ENCODE measurements at places on chromosomes 1 and 21. TPM values are rescaled to one million over a fixed set of nuclear protein-coding genes. Genes with fewer than 3 reads are reported as not detected.
A peak's percentile ranks its signal among the peaks of the same experiment; 100 is the strongest.

Gene FBXO28
- total RNA-seq: 14.7 TPM

DNA sequence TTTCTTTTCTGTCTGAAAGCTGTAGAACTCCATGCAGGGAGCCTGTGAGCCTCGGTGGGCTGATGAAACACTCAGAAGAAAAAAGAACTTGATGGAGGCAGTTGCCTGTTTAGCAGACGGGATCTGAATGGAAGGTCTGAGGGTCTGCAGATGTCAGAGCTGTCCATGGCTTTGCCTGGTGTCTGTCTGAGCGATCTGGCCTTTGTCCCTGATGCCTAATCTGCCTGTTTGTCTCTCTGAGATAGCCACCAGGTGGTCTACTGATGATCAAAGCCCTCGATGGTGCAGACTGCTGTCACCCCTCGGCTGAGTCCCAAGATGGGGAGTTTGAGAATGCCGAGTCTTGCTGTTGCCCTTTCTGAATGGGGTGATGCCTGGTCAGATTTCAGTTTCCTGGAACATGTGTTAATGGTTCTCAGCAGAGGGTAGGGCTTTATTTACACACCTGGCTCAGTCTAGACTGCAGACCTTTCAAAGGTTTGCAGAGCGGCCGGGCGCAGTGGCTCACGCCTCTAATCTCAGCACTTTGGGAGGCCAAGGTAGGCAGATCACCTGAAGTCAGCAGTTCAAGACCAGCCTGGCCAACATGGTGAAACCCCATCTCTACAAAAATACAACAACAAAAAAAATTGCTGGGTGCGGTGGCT lies 90.4 kb downstream of the KIF26B start:
- DNase-seq: no peak

DNA sequence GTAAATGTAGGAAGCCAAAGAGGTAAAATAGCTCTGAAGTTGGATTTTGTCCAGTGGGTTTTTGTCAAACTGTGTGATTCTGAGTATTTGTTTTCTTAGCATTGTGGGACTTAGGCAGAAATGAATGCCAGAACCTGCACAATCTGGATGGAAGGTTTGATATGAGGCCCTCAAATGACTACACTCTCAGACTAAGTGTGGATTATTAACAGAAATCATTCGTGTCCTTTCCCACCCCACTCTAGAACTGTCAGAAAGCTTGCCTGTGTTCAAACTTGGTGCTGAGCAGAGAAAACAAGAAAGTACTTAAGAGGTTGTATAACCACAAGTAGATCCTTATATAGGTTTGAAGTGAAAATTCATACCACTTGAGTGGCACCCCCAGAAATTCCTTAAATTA lies 88.5 kb downstream of the WDR3 start:
- no peak for DNase-seq

DNA sequence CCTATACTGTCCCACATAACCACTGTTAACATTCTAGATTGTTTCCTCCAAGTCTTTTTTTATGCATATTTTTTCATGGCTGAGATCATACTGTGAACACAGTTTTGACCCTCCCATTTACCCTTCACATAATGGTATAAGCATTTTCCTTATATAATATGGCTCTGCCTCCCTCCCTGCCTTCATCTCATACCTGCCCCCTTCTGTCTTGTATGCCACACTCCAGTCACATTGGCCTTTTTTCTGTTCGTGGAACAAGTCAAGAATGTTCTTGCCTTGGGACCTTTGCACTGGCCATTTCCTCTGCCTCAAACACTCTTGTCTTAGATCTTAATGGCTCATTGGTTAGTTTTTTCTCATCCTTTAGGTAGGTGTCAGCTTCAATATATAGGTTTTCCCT lies 24.3 kb upstream of the ELAVL4 start:
- no peak for DNase-seq

Gene SERINC2
- total RNA-seq: not detected

Gene HSD3B1
- total RNA-seq: not detected

GRCh38 chr1:5490635-5491034 lies 501.6 kb downstream of the NPHP4 start:
- DNase-seq: no peak

Gene TENT5C
- 0.45 TPM for total RNA-seq

DNA sequence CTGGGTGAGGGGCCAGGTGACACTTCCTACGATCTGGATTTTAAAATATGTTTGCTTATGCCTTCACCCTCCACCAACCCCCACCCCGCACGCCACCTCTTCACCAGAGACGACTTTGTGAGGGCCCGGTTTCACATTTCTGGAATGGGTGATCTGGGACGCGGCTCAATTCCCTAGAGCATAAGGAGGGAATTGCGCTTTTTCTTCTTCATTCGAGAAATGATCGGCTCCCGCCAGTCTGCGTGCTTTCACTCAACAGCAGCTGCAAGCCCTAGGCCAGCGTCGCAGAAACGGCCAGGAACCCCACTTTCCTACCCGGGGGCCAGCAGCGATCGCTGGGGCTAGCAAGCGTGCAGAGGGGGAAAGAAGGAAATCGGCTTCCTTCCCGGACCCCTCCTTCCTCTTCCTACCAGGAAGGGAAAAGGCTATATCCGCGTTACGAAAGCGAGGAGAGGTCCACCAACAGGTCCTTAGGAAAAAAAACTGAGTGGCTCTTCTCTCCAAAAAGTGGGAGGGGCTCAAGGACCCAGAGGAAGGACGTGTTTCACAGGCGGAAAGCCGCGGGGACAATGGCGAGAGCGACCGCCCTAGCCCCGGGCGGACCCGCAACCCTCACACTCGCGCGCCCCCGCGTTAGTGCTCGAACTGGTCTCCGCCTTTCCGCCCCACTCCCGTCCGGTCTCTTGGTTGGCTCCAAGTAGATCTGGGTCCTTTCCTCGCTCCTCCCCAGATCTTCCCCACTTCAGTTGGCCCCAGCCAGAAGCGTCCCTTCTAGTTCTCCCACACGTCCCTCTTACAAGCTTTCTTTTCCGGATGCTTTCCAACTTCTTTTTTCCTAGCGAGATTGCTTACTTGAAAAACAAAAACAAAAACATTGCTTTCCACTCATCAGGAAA lies 1.1 kb upstream of the ADAMTS1 start:
- peak; percentile 85 for DNase-seq

Gene OR2L13
- not detected for total RNA-seq

GRCh38 chr1:218778257-218779126 lies 395.2 kb upstream of the LYPLAL1 start:
- DNase-seq: no peak

- DNase-seq: no peak
These were observed 107.8 kb downstream of the NGF start for GRCh38 chr1:115230281-115230680.

DNA sequence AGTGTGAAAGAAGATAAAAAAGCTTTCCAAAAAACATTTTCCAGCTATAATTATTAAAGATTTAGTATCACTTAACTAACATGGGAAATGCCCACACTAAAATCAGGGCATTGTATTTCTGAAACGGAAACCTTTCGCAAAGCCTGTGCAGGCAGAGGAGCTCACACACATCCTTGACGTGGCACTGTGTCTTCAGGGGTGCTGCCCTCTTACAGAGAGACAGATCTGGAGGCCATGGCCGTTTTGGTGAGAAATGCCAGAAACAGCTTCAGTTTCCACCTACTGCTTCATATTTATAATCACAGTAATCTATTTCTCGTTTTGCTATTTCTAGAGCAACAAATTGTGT lies 26.7 kb downstream of the ATP1B1 start:
- no peak for DNase-seq

Gene PCAT6
- total RNA-seq: not detected

Gene FAM72D
- total RNA-seq: not detected

GRCh38 chr21:37220433-37220980 lies 46.6 kb downstream of the VPS26C start:
- peak; percentile 61 for DNase-seq

Gene LCE3A
- not detected for total RNA-seq

Gene TNNT2
- not detected for total RNA-seq

Gene GBP6
- not detected for total RNA-seq

Gene PADI3
- total RNA-seq: not detected

- DNase-seq: no peak
These were observed 150.1 kb upstream of the SOD1 start for GRCh38 chr21:31509194-31510017.

DNA sequence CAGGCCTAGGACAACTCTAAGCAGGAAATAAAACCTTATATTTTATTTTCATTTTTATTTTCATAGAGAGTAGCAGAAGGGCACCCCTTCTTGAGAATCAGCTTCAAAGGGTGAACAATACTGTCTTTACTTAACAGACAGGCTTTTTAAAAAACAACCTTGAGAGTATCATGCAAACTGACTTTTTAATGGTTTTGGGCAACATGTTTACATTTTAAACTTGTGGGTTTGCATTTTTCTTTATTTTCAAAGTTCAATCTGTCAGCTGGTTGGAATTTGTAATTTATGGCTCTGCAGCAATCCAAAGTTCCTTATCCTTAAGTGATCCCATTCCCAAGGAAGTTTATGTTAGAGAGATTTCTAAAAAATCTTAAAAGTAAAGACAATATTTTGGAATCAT lies 392.3 kb upstream of the ADAMTS5 start:
- DNase-seq: peak; percentile 78

Gene TMPRSS15
- total RNA-seq: not detected

DNA sequence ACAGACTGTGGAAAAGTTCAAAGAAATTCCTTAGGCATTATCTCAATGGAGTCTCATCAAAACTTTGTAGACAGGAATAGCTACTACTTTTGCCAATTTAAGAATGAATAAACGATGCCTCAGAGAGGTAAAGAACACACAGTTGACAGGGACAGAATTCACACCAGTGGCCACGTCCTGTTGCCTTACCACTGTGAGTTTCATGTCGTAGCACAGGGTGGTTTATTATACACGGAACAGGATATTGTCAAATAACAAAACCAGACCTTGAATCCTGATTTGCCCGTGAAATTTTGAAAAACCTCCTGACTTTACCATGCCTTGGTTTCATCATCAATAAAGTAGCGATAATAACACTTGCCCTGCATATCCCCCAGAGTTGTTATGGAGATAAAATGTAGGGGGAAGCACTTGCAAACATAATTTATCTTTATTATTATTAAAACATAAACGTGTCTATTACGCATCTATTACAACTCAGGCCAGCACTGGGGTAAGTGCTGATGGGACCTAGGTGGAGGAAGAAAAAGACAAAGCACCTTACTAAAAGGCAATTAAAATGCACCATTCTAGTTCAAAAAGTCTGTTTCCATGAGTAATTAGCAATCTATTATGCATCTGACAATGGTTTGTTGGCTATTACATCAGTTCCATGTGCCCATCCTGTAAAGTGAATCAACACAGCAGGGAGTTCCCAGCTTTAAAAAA lies 408.1 kb upstream of the RUNX1 start:
- no peak for DNase-seq

- no peak for DNase-seq
These were observed 98.4 kb downstream of the EDEM3 start for GRCh38 chr1:184656221-184656620.

DNA sequence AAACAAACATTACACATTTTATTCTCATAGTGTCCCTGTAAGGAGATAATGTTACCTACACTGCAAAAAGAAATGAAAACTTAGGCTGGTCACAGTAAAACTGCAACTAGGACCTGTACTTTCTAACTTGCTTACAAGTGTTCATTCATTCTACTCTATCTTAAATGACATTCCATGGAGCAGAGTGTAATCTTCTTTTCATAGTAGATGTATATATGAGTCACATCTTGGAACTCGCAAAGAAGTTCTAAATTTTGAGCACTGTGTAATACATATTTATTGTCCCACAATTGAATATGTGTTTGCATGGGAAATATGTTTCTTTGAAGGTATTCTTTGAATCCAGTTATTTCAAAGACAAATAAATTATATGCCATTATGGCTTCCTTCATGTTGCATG lies 1258.5 kb upstream of the ADGRL2 start:
- DNase-seq: peak; percentile 3

DNA sequence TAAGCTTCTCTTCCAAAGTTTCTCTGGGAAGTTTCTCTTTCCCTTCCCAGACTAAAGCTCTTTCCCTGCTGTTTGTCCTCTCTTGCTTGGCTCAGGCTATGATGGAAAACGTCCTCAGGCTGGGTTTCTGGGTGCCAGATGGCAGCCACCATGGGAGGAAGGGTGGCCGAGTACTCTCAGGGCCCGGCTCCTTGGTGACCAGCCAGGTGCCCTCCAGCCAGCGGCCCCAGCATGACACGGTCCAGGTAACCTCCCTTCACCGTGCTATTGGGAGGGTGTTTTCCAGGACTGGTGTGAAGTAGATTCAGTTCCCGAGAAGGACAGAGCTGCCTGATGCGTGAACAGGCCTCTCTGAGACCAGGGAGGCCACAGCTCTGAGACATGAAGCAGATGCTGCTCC lies 60.3 kb downstream of the KIF26B start:
- DNase-seq: no peak

DNA sequence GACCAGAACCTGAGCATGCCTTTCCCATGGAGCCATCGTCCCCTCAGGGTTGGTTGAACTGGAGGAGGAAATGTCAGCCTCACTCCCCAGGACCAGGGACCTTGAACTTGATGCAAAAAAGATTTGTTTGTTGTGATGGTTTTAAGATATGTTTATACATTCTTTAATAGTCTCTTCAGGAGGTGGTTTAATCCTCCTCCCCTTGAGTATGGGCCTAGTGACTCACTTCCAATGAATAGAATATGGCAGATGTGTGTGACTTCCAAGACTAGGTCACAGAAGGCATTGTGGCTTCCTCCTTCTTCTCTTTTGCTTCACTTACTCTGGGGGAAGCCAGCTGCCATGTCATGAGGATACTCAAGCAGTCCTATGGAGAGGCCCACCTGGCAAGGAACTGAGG lies 81.7 kb upstream of the WNT4 start:
- no peak for DNase-seq

Gene BGLAP
- not detected for total RNA-seq

- peak; percentile 25 for DNase-seq
These were observed 68.1 kb downstream of the PPP1R12B start for GRCh38 chr1:202416641-202417040.

DNA sequence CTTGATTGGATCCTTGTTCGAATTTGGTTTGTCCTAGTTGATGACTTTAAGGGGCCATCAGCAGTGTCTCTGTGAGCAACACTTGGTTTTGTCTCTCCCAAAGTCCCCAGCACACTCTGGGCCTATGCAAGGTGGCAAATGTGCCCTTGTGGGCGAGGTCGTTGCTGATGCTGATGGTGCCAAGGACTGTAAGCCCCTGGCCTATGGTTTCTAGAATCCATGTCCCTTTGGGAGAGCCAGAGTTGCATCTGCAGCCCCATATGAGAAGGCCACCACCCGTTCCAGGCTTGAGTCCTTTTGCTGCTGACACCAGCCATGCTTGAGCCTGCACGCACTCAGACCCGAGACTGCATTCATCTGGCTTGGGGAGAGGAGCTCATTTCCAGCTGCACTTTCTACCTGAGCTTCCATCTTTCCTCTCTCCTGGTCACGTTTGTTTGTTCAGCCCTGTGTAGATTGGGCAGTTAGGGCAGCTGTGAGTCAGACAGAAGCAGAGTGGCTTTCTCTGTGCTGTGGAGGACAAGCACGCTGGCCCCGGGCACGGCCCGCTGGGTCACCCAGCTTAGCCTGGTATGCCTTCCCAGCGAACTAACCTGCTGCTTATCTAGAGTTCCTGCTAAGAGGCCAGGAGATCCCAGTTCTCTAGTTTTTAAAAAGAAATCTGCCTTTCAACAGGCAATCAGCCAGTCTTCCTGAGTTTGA lies 52.1 kb upstream of the CSF3R start:
- no peak for DNase-seq
